ENCODE measurements at places on chromosomes 5 and 9.

DNA sequence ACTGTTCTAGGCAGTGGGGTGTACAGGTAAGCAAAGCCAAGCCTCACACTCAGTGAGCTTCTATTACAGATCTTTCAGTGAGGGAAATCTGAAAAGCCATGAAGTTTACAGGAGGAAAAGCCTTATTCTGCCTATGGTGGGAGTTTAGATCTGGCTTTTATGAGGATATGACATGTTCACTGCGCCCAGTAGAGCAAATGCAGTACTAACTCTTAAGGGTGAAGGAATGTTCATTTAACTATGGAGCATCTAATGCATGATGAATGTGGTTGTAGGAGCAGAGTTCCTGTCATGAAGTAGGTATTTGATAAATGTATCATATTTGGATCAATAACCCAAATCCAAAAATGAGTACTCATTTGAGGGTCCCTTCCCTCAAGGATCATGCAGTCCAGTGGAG is 230.2 kb upstream of the PAPPA start:
- no peak for DNase-seq

GRCh38 chr5:120954255-120954654 is 490.2 kb downstream of the PRR16 start:
- no peak for DNase-seq

- DNase-seq = no peak
These were observed 23.6 kb downstream of the ZNF483 start for GRCh38 chr9:111548623-111549022.

DNA sequence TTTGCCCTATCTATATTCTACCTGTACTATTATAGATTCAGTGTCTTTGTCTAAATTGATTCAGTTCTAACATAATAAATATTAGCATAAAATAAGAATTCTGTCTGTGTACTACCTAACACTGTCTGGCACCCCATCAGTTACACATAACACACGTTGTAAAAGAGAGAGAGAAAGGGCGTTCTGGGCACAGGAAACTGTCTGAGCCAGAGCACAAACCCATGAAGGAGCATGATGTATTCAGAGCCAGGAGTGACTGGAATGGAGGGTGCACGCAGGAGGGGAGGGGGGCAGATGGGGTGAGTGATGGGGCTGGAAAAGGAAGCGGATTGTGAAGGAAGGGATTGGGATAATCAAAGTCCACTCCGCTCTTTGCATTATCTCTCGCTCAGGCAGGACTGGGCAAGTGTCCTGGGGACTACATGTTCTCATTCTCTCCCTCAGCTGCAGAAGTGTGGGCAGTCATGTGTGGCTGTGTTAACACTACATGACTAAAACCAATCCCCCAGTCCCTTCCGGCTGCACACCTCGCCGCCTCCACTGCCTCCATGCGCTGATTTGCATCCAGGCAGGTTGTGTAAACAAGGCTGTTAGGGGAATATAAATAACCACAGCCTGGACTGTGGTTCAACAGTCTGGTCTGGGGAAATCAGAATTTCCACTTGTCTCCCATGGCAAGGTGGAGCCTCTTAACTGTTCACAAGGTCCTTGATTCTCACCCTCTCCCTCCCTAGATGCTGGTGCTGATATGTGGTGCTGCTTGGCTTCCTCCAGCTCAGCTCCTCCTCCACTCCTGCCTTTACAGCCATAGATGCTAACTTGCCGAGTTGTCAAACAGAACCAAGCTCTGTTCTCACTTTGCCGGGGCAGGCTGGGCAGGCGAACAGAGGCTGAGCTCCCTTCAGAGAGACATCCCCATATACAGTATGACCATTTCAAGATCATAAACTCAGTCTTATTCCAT is 367.5 kb upstream of the BRINP1 start:
- DNase-seq = peak; percentile 60

DNA sequence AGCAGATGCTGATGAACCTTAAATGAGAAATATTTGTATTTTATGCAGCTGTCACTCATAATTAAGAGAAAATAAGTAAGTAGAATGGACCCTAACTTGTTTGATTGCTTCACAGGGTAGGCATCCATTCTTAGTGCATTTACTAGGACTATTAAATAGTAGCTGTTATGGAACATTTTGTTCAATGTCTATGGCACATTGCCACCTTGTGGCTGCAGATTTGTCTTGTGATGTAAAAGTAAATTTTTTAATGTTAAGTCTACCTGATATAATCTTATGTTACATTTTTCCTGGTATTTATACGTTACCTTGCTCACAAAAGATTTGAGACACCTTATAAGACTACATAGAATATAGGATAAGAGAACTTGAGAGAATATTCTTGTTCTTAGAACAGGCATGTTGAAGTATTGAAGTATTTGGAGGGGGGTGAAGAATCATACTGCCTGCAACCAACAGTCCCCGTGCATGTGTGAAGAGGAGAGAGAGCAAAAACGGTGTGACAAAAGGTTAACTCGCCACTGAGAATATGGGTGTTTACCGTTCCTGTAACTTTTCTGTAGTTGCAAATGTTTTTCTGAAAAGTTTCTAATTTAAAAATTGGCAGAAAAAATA is 161.1 kb downstream of the MAST4 start:
- peak; percentile 34 for DNase-seq

- DNase-seq = no peak
These were observed 254.8 kb upstream of the FTMT start for GRCh38 chr5:121596882-121597281.

DNA sequence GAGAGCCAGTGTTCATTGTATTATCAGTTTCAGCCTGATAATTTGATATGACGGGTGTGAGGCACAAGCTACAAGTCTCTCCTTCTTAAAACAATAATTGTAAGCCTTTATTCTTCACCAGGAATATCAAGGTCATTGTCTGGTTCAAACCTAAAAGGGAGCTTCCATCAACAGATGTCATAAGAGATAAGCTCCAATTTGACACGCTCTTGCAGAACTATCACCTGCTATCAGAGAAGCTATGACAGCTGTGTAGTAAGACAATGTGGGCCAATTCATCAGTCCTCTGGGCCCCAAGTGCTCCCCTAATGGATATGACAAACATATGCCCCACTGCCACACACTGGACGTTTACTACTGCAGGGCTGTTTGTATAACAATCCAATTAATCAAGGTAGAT is 1010.2 kb upstream of the DMAC1 start:
- no peak for DNase-seq

- DNase-seq = no peak
These were observed 170.8 kb downstream of the MACROH2A1 start for GRCh38 chr5:135228222-135228621.

DNA sequence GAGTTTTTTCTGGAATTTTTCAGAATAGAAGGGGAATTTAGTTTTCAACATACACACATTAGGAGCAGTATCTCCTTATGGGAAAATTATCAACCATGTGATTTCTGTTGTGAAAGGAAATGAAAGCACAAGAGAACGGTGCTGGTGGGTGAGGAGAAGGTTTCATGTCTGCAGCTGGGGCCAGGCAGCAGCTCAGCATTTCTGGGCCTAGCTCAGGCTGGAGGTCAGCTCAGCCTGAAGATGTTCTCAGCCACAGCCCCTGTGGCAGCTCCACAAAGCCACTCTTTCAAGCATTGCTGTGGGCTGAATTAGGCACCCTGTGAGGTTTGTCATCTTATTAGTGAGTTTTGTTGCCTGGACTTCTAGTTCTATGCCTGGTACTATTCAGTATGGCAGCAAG is 90.3 kb downstream of the DIRAS2 start:
- no peak for DNase-seq

GRCh38 chr9:18756712-18757125 is 276.3 kb downstream of the SAXO1 start:
- no peak for DNase-seq

DNA sequence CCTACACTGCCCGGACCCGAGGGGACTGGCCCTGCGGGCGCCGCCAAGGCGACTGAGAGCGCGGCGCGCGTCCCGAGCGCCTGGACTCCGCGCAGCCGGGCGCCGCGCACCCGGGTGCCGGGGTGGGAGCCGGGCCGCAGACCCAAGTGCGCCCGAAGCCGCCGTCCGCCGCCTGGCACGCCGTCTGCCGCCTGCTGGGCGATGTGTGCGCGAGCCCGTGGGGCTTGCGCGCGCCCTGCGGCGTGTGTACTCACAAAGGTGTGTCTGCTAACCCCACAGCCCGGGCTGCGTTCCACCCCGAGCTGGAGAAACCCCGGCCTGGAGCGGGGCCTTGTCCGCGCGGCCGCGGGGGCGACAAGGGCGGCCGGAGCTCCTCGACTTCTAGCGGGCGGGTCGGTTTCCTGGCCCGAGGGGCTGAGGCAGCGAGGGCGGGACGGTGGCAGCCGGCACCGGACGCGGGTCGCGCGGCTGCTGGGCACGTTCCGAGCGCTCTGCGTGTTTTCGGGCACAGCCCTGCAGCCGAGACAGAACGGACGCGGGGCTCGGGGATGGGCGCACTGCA is 1.1 kb upstream of the ZSWIM6 start:
- peak; percentile 79 for DNase-seq

GRCh38 chr5:142432369-142432863 is 107.6 kb upstream of the SPRY4 start:
- no peak for DNase-seq

- DNase-seq = peak; percentile 60
These were observed 363.7 kb downstream of the CSNK1G3 start for GRCh38 chr5:123875561-123876275.

GRCh38 chr5:144336191-144336961 is 165.7 kb downstream of the KCTD16 start:
- no peak for DNase-seq

DNA sequence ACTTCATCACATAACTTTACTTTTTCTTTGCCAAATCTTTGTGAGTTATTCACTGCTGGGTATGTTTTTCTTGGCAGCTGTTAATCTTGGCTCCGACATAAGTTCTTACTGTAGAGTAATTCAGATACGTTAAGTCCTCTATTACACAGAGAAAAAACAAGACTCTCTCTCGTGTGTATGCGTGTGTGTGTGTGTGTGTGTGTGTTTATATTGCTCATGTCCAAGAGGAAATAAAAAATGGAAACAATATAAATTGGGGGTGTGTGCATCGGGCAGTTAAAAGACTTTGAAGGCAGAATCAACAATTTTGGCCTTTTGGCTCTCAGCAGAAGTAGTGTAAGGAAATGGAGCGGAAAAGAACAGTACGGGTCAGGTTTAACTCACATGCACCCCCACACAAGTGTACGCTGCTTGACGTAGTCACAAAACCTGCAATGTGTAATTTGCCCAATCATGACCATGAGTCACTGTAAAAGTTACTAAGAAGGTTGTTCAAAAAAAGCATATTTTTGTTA is 67.2 kb upstream of the IFNE start:
- DNase-seq = peak; percentile 93

DNA sequence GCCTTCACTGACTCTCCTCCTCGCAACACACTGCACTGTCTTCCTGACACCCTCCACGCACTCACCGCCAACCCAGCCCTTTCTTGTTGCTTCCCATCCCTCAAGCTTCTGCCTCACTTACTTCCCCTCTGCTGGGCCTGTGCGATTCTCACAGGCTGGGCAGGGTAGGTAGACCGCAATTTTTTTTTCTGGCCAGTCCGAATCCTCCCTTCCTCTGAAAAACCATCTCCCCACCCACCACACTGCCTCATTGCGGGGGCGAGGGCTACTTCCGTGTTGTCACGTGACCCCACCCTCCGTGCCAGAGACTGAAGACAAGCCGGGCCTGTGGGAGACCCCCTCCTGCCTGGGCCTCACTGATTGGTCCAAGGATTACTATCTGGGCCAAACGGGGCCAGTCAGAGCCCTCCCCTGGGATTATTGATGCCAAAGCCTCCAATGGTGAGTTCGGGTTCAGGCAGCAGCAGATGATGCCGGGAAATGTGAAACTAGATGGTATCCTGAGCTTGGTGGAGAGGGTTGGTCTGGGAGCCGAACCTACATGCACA is 73.1 kb downstream of the STK10 start:
- no peak for DNase-seq

GRCh38 chr5:68194386-68194785 is 21.2 kb upstream of the PIK3R1 start:
- DNase-seq = no peak

DNA sequence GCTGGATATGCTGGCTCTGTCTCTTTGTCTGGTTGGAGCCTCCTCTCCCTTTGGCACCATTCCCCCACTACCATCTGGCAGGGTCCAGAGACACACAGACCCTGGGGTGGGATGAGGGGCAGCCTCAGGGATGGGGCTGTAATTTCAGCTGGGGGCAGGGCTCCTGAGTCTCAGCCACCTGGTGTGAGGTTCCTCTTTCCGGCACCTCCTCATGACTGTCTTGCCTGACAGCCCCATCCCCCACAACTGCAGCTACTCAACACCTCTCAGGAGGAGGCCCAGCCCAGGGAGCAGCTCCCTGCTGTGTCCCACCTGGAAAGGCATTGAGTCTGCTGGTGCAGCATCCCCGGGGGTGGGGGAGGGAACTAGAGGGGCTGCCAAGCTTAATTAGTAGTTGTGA is 11.7 kb upstream of the RPS14 start:
- DNase-seq = no peak

- DNase-seq = peak; percentile 72
These were observed 25.9 kb downstream of the QRFP start for GRCh38 chr9:130870491-130871381.

DNA sequence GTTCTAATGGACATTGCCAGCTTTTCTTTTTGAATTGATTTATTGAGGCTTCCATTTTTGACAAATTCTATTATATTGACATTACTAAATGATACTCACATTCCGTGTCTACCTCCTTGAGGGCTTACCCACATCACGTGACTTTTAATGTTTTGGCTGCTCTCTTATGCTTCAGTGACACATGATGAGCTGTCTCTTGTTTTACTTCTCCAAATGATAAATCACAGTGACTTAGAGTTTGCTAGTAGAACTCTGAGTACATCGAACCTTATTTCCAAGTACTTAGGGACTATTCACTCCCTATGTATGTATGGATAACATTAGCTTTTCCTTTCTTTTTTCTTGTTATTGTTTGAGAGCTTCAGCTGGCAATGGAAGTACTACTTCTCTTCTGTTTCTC is 169.8 kb upstream of the KCNN2 start:
- DNase-seq = peak; percentile 5

DNA sequence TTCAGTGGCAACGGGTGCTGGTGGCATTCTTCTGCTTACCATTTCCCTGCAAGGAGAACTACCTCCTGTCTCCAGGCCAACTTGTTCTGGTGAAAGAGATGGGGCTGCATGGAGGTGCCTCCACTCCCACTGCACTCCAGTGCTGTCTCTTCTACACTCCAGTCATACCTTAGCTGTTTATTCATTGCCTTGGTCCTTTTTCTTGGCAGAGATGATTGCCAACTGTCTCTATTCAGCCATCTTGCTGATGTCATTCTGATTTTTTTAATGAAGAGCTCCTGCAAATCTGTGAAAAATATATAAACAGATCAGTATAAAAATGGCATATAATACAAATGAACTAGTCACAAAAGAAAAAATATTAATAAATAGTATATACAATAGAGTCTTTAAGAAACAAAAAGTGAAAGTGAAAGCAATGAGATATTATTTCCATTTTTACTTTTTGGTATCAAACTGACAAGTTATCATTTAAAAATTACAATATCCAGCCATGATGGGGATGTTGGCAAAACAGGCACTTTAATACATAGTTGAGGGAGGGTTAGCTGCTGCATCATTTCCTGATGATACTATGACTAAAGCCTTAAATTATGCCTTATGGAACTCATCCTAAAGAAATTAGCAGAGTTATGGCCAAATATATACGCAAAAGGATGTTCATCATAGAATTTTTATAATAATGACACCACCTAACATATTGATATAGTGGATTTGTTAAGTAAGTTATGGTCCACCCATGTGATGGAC is 109.4 kb downstream of the CARTPT start:
- DNase-seq = no peak
